ENCODE measurements at places on chromosomes 4 and X.

GRCh38 chrX:1002611-1003010 is 209.8 kb downstream of the CRLF2 start:
- DNase-seq = no peak

- DNase-seq = no peak
Measured at GRCh38 chr4:47538825-47539154, 53.7 kb downstream of the ATP10D start.

GRCh38 chr4:8409264-8410065 is 31.1 kb downstream of the ACOX3 start:
- no peak for DNase-seq

GRCh38 chrX:100931925-100932285 is 3.2 kb upstream of the XKRX start:
- no peak for DNase-seq

DNA sequence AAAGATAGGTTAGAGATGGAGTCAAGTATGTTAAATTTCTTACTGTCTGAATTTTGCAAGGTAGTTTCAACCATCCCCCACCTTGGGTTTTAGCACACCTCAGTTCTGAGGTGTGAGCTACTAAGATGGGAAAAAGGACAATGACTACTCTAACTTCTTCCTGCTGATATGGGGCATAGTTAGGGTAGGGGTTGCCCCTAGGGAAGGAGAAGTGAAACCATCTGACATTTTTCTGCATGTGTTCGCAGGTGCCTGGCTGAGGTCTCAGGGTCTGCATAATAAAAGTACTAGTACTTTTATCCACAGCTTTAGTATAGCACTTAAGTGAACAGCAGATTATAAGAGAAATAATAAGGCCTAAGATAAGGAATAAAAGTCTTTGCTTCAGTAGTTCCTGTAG is 129.5 kb upstream of the CYSLTR1 start:
- DNase-seq = no peak

- no peak for DNase-seq
Measured at GRCh38 chr4:40562681-40563080, 67.0 kb downstream of the RBM47 start.

DNA sequence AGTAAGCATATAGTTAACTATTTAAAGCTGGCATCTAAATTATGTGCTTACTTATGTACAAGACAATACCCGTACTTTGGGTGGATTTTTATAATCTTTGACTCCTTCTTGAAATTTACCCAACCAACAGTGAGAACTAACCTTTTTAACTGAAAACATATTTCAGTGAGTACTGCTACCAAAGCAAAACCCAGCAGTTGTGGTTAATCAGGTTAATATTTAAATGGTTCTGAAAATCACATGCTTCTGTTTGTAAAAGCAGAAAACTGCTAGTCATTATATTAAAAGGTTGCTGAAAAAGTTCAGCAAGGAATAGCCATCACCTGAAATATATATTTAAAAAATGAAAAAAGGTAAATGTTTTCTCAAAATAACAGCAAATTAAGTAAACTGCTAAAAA is 20.0 kb downstream of the UBE2D3 start:
- DNase-seq = no peak

- no peak for DNase-seq
Measured at GRCh38 chr4:4256799-4257198, 8.8 kb upstream of the TMEM128 start.

GRCh38 chr4:102825261-102826091 is 1.9 kb downstream of the UBE2D3 start:
- DNase-seq = no peak

DNA sequence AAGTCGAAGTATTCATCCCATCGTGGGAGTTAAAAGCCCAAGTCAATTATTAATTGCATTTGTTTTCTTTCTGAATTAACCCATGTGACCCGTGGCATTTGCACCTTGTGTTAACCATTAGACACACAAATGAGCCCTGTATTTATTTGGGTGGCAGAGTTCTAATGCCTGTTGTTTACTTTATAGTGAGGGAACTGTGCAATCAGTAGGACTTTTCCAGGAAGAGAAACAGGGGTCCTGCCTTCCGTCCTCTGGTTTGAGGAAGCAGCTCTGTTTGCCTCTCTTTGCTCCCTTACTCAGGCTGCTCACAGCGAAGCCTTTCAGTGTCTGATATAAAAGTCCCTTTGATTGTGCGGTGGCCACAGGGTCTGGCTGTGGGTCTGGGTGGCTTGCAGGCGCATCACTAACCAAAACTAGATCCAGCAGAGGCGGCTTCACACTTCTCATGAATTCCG is 263.6 kb downstream of the PTTG2 start:
- no peak for DNase-seq

GRCh38 chr4:150160473-150160872 is 82.2 kb downstream of the DCLK2 start:
- no peak for DNase-seq

GRCh38 chr4:60396341-60397049 is 803.6 kb upstream of the ADGRL3 start:
- no peak for DNase-seq

- no peak for DNase-seq
Measured at GRCh38 chr4:100061835-100062234, 111.8 kb upstream of the H2AZ1 start.

GRCh38 chr4:112523008-112523721 is 7.2 kb upstream of the NEUROG2 start:
- DNase-seq = no peak

GRCh38 chrX:35696760-35697234 is 101.3 kb upstream of the MAGEB16 start:
- no peak for DNase-seq

- DNase-seq = no peak
Measured at GRCh38 chrX:111264385-111264784, 5.9 kb downstream of the CAPN6 start.

GRCh38 chr4:60682901-60683300 is 517.2 kb upstream of the ADGRL3 start:
- DNase-seq = no peak

GRCh38 chrX:135513130-135513515 is 7.3 kb upstream of the INTS6L start:
- no peak for DNase-seq

GRCh38 chr4:1345903-1346780 is 866 bp upstream of the UVSSA start:
- DNase-seq = no peak

DNA sequence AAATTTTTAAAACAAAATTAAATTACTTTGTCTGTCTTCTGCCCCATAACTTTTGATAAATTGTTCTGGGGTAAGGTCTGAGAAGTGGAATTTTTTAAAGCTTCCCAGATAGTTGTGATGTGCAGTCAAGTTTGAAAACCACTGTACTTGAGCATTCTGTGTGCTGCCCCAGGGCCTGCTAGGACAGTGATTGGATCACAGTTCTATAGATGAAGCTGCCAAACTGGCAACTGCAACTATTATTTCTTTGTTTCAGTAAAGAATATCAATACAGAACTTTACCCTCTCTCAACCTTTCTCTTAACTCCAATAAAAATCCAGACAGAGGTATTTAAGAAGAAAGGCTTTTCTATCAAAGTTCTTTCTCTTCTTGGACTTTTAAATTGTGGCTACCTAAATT is at the start of gene OPRPN:
Gene OPRPN (plus strand): TSS at position 361 of the 400 bp plus-strand sequence. CDS start 1,346 bp downstream, outside the sequence.
- no peak for DNase-seq

GRCh38 chr4:87188932-87189331 is 31.5 kb downstream of the KLHL8 start:
- no peak for DNase-seq

- no peak for DNase-seq
Measured at GRCh38 chr4:105236916-105237311, 90.2 kb downstream of the TET2 start.

- no peak for DNase-seq
Measured at GRCh38 chr4:95439071-95439470, 109.7 kb downstream of the UNC5C start.

GRCh38 chr4:3406431-3406830 is 35.3 kb upstream of the HGFAC start:
- no peak for DNase-seq

DNA sequence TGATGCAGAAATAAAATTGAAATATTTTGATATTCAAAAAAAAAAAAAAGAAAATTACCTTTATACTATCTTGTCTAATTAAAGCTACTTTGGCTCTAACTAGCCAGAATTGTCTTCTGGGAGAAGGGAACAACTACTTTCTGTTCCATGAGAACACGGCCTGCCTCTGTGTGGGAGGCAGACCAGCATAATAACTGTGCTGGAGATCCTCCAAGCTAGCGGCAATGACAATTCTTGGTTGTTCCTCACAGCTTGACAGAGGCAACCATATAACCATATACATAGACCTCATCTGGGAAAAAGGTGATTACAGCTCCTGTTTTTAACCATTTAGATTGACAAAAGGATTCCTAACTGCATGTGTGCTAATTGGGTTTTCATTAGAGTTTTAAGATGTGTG is 95.7 kb downstream of the RBMX2 start:
- DNase-seq = no peak

GRCh38 chr4:153765894-153766293 is 6.1 kb upstream of the RNF175 start:
- no peak for DNase-seq

GRCh38 chrX:10110316-10110935 is 46.3 kb upstream of the CLCN4 start:
- no peak for DNase-seq

DNA sequence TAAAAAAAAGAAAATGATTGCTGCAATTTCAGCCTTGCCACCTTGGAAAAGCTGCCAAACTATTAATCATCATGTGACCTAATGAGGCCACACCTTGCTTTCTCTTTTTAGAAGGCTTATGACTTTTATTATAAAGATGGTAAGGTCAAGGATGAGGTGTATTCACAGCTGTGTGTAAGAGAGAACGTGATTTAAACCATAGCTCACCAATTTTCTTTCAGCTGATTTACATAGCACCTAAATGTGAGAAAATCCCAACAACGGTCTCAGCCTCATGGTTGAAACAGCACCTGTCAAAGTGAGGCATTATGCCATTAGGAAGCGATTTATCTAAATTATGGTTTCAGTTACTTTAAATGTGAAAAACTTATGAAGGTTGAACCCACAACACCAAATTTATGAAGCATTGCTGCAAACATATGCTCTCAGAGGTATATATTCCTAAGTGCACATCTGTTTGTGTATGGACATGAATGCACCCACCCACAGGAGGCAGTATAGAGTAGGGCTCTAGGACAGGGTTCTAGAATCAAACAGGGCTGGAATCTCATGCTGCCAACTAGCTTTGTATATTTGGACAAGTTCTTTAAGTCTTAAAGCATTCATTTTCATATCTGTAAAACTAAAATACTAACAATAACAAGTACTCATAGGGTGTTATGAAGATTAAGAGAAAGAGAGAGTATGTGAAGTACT is 40.7 kb downstream of the ANXA3 start:
- DNase-seq = no peak

GRCh38 chr4:987624-988513 is 1.0 kb downstream of the IDUA start:
- no peak for DNase-seq

DNA sequence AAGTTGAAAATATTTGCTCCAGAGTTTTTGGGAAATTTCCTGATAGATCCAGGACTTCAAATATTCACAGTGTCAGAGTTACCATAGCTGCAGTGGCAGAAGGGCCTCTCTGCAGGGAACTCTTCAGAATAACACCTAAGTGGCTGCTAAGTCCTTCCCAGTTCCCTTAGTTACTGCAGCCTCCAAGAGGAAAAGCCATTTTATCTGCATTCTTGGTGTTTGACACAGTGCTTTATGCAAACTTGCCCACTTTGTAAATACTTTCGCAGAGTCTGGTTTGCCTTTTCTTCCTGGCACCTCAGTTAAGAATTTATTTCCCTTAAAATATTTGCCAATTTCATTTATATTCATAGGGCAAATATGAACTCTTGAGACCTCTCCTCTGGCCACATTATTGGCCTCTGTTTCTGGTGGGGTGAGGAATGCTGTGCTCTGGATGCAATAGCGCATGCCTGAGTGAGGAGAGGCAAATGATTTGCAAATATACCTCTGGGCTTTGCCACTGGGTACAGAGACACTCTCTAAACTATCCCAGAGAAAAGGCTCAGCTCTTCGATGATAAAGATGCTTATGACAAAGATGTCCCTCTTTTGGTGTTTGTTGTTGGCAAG is 566.3 kb upstream of the NR3C2 start:
- DNase-seq = no peak

- DNase-seq = no peak
Measured at GRCh38 chr4:7803992-7804755, 135.5 kb downstream of the AFAP1 start.

DNA sequence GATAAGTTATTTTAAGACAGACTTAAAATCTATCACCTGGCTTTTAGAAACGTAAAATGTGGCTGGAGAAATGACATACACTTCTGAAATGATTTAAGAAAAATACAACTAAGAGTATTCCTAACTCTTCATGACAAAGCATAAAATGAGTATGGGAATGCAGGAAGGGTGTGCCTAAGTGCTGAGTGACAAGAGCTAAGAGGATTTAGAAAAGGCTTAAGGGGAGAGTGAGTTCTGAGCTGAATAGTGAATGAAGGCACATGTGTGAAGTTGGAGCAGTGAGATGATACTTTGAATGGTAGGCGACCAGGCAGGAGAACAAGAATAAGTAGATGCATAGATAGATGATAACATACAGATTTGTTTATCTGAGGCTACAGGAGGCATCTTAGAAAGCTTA is 458.3 kb upstream of the TENM3 start:
- no peak for DNase-seq

- DNase-seq = no peak
Measured at GRCh38 chr4:103887191-103887590, 167.4 kb upstream of the TACR3 start.

GRCh38 chr4:173752610-173753230 is 222.7 kb upstream of the HAND2 start:
- DNase-seq = no peak

- DNase-seq = no peak
Measured at GRCh38 chrX:115289465-115289864, at the start of gene LUZP4. LUZP4 (plus strand) TSS chrX:115289715; CDS start chrX:115289760, 45 bp downstream.

DNA sequence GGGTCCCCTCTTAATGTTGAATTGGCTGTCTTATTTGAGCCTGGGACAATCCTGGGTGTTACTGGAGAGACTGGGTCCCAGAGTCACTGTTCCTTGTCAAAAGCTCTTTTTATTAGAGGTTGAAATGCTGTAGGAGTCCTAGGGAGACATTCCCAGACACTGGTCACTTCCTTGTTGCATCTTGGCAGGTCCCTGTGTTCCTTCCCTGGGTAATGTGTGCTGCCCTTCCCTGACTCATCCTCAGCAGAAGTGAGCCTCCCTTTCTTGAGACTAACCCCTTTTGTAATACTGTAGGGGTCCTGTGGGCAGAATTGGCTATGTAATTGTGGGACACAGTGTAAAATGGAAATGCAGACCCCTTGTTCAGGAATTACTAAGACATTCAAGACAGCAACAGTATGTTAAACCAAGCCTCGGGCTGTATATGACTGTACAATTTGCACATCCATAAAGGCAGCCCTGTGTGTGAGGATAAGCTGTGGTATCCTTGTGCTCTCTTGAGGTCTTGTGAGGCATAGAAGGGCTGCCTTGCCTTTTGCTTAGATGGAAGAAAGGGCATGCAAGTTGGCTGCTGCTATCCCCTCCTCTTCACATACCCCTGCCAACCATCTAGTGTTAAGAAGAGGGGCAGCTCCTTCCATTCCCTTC is 53.5 kb downstream of the DCLK2 start:
- no peak for DNase-seq

DNA sequence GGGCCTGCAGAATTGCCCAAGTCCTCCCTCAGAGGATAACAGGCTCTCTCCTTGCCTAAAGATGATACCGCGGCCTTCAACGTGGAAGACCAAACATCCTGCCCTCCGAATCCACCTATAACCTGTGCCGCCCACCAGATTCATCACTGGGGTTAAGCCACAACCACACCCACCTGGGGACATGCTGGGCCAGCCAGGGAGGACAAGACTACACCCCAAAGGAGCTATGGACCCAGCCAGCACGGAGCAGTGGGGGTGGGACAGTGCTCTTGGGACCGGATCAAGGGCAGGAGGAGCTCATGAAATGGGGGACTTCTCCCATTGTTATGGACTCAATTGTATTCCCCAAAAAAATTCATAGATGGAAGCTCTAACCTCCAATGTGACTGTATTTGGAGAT is 6.8 kb upstream of the MAN2B2 start:
- no peak for DNase-seq
